ENCODE measurements at places on chromosomes 16 and 17.

- no peak for DNase-seq
Measured at GRCh38 chr16:88763502-88764053, 21.4 kb downstream of the PIEZO1 start.

DNA sequence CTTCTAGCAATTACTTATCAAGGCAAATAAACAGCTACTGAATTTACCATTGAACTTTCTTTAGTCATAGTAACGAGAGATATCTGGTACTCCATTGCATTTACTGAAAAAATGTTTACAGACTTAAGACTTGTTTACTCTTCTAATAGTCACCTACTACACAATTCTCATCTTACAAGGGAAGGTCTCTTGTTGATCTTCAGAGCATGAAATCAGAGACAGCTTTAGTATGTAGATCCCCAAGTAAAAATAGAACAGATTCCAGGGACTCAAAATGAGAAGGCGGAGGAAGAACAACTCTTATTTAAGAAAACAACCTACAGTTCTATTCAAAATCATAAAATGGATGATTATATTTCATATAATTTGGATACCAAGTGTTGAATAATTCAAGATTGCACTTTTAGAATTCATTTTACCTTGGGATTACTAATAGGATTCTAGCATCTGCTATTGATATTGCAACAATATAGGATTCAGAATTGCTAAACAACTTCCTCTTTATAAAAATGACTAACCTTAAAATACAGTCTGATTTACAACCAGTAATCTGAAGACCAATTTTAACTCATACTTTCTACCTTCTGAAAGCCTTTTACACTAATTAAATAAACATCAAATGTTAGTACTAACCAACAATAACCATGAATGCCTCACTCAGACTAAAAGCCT, 20.8 kb downstream of the UBE2G1 start:
- DNase-seq, result no peak

GRCh38 chr16:73056448-73056847, 8.5 kb upstream of the ZFHX3 start:
- DNase-seq, result no peak

DNA sequence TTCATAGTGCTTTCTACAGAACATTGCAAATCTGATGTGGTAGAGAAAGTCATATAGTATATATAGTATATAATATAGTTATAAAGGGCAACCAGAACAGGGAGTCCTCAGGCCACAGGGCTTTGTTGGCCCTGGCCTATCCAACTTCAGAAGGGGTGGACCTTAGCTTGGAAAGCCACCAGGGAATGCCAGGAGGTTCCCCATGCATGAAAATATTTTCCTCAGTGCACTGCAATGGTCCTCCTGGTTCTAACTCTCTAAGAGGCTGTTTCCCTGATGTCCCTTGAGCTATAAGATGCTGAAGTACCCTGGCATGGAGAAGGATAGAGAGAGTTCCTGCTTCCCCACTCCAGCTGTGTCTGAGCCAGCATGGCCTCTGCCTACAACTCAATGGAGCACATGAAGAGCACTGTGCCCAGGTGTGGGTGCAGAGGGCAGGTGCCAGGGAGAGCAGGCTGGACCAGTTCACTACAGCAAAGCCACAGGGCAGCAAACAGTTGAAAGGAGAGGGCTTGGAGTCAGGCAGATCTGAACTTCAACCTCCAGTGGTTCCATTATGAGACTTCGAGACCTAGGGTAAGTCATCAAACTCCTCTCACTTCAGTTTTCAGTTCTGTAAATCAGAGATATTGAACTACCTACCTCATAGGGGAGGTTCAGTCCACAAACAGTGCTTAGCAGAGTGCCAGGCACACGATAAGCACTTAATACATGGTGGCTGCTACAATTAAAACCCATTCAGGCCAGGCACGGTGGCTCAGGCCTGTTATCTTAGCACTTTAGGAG, 183.1 kb downstream of the SALL1 start:
- no peak for DNase-seq

- DNase-seq, result no peak
Measured at GRCh38 chr17:76351526-76352071, 2.1 kb downstream of the PRPSAP1 start.

DNA sequence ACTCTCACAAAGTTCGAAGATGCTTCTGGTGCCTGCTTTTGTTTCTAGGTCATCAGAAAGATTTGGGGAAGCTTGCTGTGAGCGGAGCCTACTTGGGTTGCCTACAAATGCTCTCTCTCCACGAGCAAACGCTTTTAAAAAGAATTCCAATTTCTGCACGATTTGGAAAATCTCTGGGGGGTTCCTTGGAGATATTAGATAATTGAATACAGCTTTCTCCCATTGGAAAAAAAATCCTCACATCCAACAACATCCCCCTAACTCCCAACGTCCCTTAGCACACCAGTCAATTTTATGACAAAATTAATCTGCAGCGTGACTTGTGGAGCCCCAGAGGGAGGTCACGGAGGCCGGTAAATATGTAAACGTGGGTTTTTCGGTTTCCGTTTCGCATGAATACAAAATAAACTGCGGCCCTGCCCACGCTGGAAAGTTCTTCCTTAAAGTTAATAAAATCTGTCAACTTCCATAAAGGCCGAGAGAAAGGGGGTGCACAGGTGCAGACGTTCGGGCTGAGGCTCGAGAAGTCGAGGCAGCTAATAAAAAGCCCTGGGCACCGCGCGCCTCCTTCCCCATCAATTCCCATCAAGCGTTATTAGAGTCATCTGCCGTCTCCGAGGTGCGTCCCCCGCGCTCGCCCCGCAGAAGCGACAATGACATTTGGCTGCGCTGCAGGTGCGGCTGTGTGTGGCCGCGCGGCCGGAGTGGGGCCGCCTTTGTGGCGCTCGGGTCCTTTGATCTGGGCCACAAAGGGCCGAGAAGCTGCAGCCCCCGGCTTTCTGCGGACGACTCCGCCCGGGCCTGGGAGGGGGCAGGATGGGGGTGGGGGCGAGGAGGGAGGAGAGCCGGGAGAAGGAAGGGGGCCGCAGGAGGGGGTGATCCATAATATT, 37.6 kb downstream of the SALL1 start:
- no peak for DNase-seq

- DNase-seq, result peak; percentile 78
Measured at GRCh38 chr17:77086433-77087010, 54.2 kb upstream of the SEC14L1 start.

GRCh38 chr16:59573528-59574271, 839.6 kb upstream of the GOT2 start:
- no peak for DNase-seq

DNA sequence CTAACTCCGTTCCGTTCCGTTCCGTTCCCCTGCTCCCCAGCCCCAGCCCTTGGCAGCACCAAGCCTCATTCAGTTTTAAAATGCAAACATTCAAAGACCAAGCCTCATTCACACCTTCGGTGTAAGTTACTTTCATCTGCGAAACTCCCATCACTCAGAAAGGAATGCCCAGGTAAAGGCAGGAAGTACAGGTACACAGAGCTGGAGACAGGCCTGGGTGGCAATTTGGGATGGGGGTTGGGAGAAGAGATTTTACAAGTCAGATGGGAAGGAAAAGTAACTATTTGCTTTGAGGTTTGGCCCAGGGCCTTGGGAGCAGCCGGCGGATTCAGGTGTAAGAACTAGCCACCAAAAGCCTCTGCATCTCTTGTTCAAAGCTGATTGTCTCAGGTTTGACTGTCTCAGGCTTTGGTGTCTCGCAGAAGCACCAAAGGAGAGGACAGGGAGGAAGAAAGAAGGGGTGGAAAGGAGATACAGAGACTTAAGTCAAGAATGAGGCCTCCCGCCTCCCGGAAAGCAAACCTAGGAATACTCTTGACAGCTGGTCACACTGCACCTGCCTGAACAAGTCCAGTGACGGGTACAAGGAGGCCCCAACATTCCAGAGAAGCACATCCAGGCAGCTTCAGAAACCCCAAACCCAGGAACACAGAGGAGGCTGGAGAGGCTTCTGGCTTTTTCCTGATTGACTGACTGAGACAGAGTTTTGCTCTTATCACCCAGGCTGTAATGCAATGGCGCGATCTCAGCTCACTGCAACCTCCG, 54.7 kb downstream of the NXN start:
- DNase-seq, result no peak

- DNase-seq, result no peak
Measured at GRCh38 chr17:28381141-28381825, 9.8 kb downstream of the SARM1 start.

- no peak for DNase-seq
Measured at GRCh38 chr17:72672729-72673128, 419.8 kb downstream of the SLC39A11 start.

GRCh38 chr17:78113804-78114785, 14.5 kb downstream of the TMC6 start:
- DNase-seq, result no peak

DNA sequence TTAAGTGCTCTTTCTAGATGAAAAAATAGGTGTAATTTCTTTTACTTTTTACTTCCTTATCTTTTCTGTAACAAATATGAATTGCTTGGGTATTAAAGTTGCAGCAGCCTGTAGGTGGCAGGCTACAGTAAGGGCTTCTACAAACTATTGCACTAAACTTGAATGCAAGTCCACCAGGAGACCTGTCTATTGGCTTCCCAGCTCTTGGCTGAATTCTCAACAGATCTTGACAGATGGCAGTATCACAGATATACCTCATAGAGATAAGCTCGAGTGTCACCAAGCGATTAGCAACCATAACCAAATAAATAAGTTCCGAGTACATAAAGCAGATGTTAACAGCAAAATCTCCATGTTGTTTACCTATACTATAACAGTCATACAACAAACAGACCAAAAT, 5.9 kb downstream of the BBS2 start:
- DNase-seq, result no peak

DNA sequence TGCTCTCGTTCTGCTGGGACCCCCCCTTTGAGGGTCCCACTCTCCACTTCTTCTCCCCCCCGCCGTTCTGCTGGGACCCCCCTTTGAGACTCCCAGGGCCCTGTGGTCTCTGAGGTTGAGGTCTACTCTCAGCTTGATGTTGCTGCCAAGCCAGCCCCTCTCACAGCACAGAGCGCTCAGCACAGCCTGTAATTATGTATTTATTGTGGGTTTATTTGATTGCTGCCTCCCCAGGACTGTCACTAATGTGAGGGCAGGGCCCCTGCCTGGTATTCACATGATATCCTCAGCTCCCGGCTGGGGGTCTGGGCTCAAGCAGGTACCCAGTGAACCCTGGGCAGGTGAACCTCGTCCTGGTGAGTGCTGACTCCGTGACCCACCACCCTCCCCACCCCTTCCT, 35.4 kb downstream of the ACTG1 start:
- no peak for DNase-seq
